ENCODE measurements at places on chromosomes 13 and 19. TPM values are rescaled to one million over a fixed set of nuclear protein-coding genes. Genes with fewer than 3 reads are reported as not detected.

DNA sequence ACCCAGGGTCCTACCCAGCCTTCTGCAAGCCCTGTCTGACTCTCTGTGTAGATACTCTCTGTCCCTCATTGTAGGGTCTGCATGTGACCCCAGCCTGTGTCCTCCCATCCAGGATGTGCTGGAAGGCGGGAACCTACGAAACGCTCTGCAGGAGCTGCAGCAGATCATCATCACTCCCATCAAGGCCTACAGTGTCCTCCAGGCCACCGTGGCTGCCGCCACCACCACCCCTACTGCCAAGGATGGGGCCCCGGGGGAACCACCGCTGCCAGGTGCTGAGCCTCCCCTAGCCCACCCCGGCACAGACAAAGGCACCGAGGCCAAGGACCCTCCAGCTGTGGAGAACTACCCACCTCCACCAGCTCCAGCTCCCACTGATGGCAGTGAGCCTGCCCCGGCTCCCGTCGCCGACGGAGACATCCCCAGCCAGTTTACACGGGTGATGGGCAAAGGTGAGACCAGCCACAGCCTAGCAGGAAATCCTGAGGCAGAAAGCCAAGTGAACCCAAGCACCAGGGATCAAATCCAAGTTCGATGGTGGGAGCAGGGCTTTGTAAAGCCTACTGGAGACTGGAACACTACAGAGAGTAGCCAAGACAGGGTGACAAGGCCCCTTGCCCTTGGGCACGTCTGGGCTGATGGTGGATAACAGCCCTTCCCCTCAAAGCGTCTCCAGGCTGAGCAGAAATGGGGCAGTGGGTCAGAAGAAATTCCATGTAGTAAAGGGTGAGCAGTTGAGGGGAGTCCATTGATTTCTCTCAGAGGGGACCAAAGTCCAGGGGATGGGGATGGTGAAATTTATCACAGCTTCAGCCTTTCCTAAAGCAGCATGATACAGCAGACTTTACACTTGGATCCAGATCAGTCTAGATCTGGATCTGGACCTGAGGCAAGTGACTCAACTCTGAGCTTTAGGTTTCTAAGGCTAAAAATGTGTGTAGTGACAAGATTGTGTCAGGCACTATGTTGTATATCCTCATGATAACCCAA is 13.2 kb downstream of the PAF1 start:
- H3K36me3 ChIP-seq: peaks cover 14% of the 10 kb centered on the region
- H3K27me3 ChIP-seq: no peaks in the 10 kb centered on the region
- peak overlapping the region; percentile 83 for H3K27ac ChIP-seq

DNA sequence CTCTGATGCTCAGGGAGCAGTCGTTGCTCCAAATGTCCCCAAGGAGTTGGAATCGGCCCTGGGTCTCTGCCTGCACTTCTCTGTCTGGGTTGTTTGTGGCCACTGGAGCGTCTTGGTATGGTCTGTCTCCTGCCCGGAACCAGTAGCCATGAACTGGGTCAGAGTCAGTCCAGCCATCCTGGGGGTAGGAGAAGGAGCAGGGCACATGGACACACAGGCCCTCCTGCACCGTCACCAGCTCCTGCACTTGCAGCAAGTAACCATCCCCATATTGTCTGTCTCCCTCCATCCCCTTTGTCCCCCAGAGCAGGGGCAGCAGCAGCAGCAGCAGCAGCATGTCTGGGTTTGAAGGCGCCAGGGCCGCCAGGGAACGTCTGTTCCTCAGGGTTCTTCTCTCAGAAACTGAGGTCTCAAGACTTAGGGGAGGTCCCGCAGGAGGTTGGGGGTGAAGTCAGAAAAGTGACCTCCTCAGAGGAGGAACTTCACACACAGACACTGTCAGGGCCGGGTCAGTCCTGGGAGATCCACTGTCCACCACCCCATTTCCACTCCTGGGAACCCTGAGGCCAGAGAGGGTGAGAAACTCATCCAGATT is at the start of gene SIGLEC8:
TSS of gene SIGLEC8 (minus strand) at position 404 of the 595 bp plus-strand sequence. CDS start at position 337, 67 bp downstream.
- H3K27ac ChIP-seq: no peak within 1 kb of the TSS
- no peak within 1 kb of the TSS for H3K4me3 ChIP-seq
- H3K27me3 ChIP-seq: no peaks in the 10 kb centered on the region
- no peaks in the 10 kb centered on the region for H3K36me3 ChIP-seq
- no peak for DNase-seq

DNA sequence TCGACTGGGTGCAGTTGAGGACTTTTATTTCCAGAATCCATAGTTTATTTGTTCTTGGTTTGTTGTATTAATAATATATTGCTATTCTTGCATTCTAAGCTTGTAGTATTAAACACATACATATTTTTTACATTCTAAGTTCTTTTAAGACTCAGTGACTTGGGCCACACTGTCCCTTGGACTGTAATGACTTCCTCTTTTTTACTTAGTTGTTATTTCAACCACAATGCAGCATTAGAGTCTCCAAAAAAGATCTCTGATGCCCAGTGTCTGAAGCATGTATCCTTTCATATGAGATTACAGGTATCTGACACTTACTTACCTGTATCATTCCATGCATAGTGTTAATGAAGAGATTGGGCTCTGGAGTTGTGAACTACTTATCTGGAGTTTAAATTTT is 864.9 kb upstream of the PCDH20 start:
- H3K4me1 ChIP-seq: no peaks in the 10 kb centered on the region
- no peak overlapping the region for H3K4me3 ChIP-seq
- no peak overlapping the region for H3K27ac ChIP-seq
- DNase-seq: no peak

COL4A1 gene
- polyA plus RNA-seq: 5.0 TPM

- no peak overlapping the region for H3K27ac ChIP-seq
- no peaks in the 10 kb centered on the region for H3K27me3 ChIP-seq
- peaks cover 45% of the 10 kb centered on the region for H3K36me3 ChIP-seq
- H3K4me1 ChIP-seq: no peaks in the 10 kb centered on the region
Observed at GRCh38 chr13:102873653-102874052, 27.8 kb downstream of the ERCC5 start.

IRGC gene
- polyA plus RNA-seq: not detected

DNA sequence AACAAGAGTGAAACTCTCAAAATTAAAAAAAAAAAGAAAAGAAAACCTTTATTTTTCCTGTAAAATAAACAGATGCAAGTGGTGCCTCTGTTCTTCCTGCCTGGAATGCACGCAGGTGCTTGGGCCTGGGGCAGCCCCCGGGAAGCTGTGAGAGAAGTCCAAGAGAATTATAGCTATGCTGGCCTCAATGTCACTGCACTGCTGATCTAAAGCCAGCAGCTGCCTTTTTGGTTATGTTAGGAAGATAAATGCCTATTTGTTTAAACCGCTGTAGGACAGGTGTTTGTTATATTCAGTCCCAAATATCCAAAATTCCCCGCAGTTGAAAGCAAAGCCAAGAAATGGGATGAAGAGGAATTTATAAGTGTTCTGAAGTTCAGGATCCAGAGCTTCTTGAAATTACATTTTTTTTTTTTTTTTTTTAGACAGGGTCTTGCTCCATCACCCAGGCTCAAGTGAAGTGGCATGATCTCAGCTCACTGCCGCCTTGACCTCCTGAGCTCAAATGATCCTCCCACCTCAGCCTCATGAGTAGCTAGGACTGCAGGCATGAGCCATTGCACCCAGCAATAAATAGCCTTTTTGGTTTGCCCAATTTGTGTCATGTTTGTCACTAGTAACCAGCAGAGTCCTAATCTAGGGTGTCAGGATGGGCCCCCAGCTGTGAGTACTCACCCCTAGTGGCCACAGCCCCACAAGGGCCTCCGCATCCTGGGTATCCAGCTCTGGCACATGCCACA is 2.2 kb downstream of the RINL start:
- DNase-seq: no peak
- H3K4me1 ChIP-seq: no peaks in the 10 kb centered on the region
- H3K4me3 ChIP-seq: no peak overlapping the region
- no peaks in the 10 kb centered on the region for H3K36me3 ChIP-seq

FAM124A gene
- 0.33 TPM for polyA plus RNA-seq

DNA sequence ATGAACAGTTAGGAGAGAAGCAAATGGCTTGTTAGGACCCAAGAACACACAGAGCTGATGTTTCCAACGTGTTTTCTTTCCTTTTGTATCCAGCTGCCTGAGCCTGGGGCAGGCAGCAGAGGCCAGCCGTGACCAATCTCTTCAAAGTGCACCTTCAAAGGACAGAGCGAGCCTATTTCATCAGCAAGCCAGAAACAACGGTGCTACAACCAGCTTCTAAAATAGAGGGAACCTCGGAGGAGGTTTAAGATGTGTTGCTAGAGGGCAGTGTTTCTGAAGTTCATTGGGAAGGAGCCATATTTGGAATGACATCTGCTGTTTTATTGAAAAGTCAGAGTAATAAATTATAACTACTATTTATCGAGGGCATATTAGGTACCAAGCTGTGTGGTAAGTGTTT is 56.2 kb upstream of the RFC3 start:
- no peaks in the 10 kb centered on the region for H3K4me1 ChIP-seq
- no peak overlapping the region for H3K4me3 ChIP-seq
- no peaks in the 10 kb centered on the region for H3K27me3 ChIP-seq
- no peak for DNase-seq
- no peak overlapping the region for H3K27ac ChIP-seq
- no peaks in the 10 kb centered on the region for H3K36me3 ChIP-seq

DNA sequence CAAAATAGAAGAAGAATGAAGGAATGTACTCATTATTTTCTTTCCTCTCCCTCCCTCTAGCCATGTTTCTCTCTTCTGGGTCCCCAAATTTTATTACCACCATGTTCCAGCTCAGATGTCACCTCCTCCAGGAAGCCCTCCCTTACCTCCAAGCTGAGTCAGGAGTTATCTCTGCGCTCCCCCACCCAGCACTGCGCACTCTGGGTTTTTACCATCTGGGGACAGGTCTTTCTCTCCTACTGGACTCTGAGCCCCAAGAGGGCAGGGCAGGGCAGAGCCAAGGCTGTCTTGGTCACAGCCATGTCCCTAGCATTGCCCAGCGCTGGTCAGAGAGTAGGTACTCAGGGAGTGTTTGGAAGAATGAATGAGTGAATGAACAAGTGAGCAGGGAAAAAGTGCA is 2.9 kb downstream of the GNG8 start:
- no peak overlapping the region for H3K4me3 ChIP-seq
- H3K36me3 ChIP-seq: no peaks in the 10 kb centered on the region
- H3K27ac ChIP-seq: no peak overlapping the region

CDX2 gene
- polyA plus RNA-seq: not detected

GRCh38 chr13:40116008-40116407 is 460.5 kb downstream of the COG6 start:
- no peak for DNase-seq
- no peaks in the 10 kb centered on the region for H3K27me3 ChIP-seq
- no peak overlapping the region for H3K4me3 ChIP-seq
- H3K4me1 ChIP-seq: no peaks in the 10 kb centered on the region
- peak overlapping the region; percentile 9 for H3K27ac ChIP-seq

FPR3 gene
- polyA plus RNA-seq: 1.0 TPM

DNA sequence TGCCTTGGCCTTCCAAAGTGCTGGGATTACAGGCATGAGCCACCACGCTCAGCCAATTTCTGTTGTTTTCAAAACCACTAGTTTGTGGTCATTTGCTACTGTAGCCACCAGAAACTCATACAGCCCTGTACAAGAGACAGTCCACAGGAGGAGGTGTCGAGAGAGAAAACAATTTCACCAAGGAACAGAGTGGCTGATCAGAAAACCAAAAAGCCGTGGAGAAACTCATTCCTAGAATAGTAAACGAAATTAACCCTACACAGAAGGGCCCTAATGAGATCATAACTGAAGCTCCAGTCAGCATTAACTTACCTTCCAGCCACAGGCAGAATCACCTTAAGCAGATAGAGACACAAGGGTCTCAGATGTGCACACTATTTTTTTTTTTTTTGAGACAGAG is 3.8 kb upstream of the CCDC124 start:
- no peaks in the 10 kb centered on the region for H3K36me3 ChIP-seq
- no peak overlapping the region for H3K4me3 ChIP-seq
- no peak overlapping the region for H3K27ac ChIP-seq
- peaks cover 8% of the 10 kb centered on the region for H3K4me1 ChIP-seq
- no peaks in the 10 kb centered on the region for H3K27me3 ChIP-seq

- no peak overlapping the region for H3K27ac ChIP-seq
- no peaks in the 10 kb centered on the region for H3K36me3 ChIP-seq
- no peaks in the 10 kb centered on the region for H3K4me1 ChIP-seq
- no peaks in the 10 kb centered on the region for H3K27me3 ChIP-seq
Observed at GRCh38 chr13:21733475-21734263, 62.8 kb downstream of the FGF9 start.

UTP14C gene
- polyA plus RNA-seq: 6.1 TPM

Measured in liver (tissue), 10 donors.